Activated naive CD4-positive, alpha-beta T cell treated with anti-CD3 and anti-CD28 coated beads, Interleukin-2, amount 10 ng/mL, durations not matched to agents 7 days and 5 days (primary cell): ENCODE measurements at places on chromosomes 12 and 14.

GRCh38 chr12:20345866-20346265 lies 22.5 kb upstream of the PDE3A start:
- no peak overlapping the region for H3K27ac ChIP-seq
- H3K36me3 ChIP-seq = no peaks in the 10 kb centered on the region
- H3K4me3 ChIP-seq = no peak overlapping the region
- no peaks in the 10 kb centered on the region for H3K4me1 ChIP-seq

GRCh38 chr14:104771918-104772706 lies 19.2 kb downstream of the SIVA1 start:
- no peaks in the 10 kb centered on the region for H3K27me3 ChIP-seq
- H3K36me3 ChIP-seq = peaks cover 45% of the 10 kb centered on the region
- no peak for DNase-seq
- peaks cover 4% of the 10 kb centered on the region for H3K4me1 ChIP-seq

- H3K27ac ChIP-seq = no peak overlapping the region
- no peaks in the 10 kb centered on the region for H3K36me3 ChIP-seq
- H3K4me1 ChIP-seq = no peaks in the 10 kb centered on the region
- H3K4me3 ChIP-seq = no peak overlapping the region
These were observed 122.2 kb downstream of the PDZRN4 start for GRCh38 chr12:41310367-41310766.

GRCh38 chr14:54867011-54867410 lies 35.6 kb downstream of the GCH1 start:
- H3K27ac ChIP-seq = no peak overlapping the region
- H3K4me3 ChIP-seq = no peak overlapping the region
- peaks cover 32% of the 10 kb centered on the region for H3K4me1 ChIP-seq
- no peaks in the 10 kb centered on the region for H3K27me3 ChIP-seq

DNA sequence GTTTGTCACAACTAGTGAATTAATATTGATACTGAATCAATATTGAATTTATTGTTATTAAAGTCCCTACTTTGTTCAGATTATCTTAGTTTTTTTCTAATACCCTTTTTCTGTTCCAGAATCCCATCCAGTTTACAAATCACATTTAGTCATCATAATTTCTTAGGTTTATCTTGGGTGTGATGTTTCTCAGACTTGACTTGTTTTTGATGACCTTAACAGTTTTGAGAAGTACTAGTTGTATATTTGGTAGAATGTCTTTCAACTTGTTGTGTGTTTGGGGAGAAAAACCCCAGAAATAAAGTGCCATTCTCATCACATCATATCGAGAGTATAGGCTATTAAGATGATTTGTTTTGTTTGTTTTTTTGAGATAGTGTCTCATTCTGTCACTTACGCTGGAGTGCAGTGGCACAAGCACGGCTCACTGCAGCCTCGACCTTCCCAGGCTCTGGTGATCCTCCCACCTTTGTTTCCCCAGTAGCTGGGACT lies 19.5 kb downstream of the MRPS35 start:
- H3K4me1 ChIP-seq = no peaks in the 10 kb centered on the region
- no peak for DNase-seq
- peaks cover 30% of the 10 kb centered on the region for H3K36me3 ChIP-seq

DNA sequence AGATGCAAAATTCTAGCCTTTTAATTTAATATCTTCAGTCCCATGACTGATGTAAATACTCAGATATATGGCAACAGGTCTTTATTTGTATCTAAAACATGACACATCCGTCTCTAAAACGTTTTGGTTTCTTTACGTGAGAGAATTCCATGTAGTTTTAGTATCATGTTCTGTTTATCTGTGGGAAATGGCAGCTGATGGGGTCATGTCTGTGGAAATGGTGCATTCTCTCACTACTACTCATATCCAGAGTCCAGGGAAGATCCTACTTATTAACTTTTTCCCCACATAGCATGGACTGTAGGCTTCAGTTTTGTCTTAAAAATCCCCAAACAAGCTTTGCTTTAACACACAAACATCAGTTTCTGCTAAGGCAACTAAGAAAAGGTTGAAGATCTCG lies 53.8 kb downstream of the SPTLC2 start:
- H3K36me3 ChIP-seq = peaks cover 27% of the 10 kb centered on the region
- H3K27ac ChIP-seq = no peak overlapping the region
- no peaks in the 10 kb centered on the region for H3K27me3 ChIP-seq
- no peaks in the 10 kb centered on the region for H3K4me1 ChIP-seq
- no peak for DNase-seq
- no peak overlapping the region for H3K4me3 ChIP-seq

- no peaks in the 10 kb centered on the region for H3K4me1 ChIP-seq
- H3K36me3 ChIP-seq = peaks cover 15% of the 10 kb centered on the region
- no peak overlapping the region for H3K27ac ChIP-seq
- DNase-seq = no peak
These were observed 19.9 kb downstream of the EIF2B2 start for GRCh38 chr14:75022655-75023054.

- no peak overlapping the region for H3K4me3 ChIP-seq
- no peaks in the 10 kb centered on the region for H3K27me3 ChIP-seq
- no peak overlapping the region for H3K27ac ChIP-seq
- H3K36me3 ChIP-seq = no peaks in the 10 kb centered on the region
These were observed 887.6 kb upstream of the SEL1L start for GRCh38 chr14:82421286-82421685.

DNA sequence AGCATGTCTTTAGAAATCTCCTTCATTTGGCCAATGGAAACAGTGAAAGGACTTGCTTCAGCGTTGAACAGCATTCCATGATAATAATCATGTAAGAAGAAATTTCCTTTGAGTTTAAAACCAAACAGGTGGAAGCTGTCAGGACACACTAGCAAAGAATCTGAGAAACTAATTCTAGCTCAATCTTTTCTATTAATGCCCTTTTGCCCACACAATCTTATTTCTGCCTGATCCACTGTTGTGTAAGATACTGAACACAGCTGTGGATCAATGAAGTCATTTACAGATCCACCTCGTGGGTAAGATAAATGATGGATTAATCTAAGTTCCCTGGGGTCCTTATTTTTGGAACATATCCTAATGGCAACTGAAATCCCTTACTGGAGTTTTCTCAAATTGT lies 536.9 kb upstream of the LMO3 start:
- no peaks in the 10 kb centered on the region for H3K36me3 ChIP-seq
- H3K4me3 ChIP-seq = no peak overlapping the region
- H3K4me1 ChIP-seq = no peaks in the 10 kb centered on the region
- no peaks in the 10 kb centered on the region for H3K27me3 ChIP-seq
- no peak overlapping the region for H3K27ac ChIP-seq

- peaks cover 13% of the 10 kb centered on the region for H3K4me1 ChIP-seq
- no peak for DNase-seq
- no peak overlapping the region for H3K4me3 ChIP-seq
- peaks cover 6% of the 10 kb centered on the region for H3K27me3 ChIP-seq
- H3K36me3 ChIP-seq = no peaks in the 10 kb centered on the region
- H3K27ac ChIP-seq = no peak overlapping the region
These were observed 2.6 kb downstream of the CRY1 start for GRCh38 chr12:107090711-107091110.

GRCh38 chr12:52947738-52948423 lies 1.0 kb upstream of the KRT18 start:
- H3K27ac ChIP-seq = peak overlapping the region; percentile 43
- no peaks in the 10 kb centered on the region for H3K36me3 ChIP-seq
- peaks cover 8% of the 10 kb centered on the region for H3K4me1 ChIP-seq
- no peak for DNase-seq
- peaks cover 57% of the 10 kb centered on the region for H3K27me3 ChIP-seq

DNA sequence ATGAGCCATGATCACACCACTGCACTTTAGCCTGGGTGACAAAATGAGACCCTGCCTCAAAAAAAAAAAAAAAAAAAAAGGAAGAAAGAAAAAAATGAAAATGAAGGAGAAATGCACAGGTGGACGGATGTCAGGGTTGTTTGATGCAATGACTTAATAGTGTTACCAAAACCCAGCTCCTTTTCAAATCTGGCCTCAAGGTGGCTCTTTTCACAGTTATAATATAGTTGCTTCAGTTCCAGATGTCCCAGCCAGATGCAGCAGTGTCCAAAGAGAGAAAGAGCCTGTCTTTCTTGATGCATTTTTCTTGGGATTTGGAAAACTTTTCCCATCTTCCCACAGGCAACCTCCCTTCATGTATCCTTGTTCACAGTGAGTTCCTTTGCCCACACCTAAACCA lies 36.5 kb downstream of the KCNMB4 start:
- no peak overlapping the region for H3K27ac ChIP-seq
- no peaks in the 10 kb centered on the region for H3K27me3 ChIP-seq
- DNase-seq = no peak
- H3K36me3 ChIP-seq = peaks cover 1% of the 10 kb centered on the region
- no peaks in the 10 kb centered on the region for H3K4me1 ChIP-seq

DNA sequence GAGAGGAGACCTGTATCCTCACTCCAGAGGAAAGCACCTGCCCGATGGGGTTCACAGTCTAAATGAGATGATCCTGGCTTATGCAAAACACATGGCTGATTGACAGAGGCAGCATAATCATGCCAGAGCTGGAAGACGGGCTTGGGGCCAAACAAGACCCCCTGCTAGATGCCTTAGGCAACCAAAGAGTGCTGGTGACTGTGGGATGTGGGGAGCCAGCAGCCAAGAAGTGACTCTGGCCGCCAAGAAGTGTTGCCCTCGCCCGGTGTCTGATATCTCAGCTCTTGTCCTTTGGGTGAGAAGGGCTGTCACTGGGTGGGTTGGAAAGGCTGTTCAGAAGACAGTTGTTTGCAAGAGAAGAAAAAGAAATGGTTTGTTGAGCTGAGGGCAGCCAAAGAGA lies 56.7 kb downstream of the PLEKHG3 start:
- DNase-seq = no peak
- H3K27me3 ChIP-seq = peaks cover 71% of the 10 kb centered on the region
- no peaks in the 10 kb centered on the region for H3K36me3 ChIP-seq
- H3K4me1 ChIP-seq = peaks cover 60% of the 10 kb centered on the region

- peaks cover 4% of the 10 kb centered on the region for H3K4me1 ChIP-seq
- H3K36me3 ChIP-seq = no peaks in the 10 kb centered on the region
- DNase-seq = no peak
- H3K4me3 ChIP-seq = no peak overlapping the region
These were observed 2.0 kb downstream of the DTX1 start for GRCh38 chr12:113058553-113058952.

GRCh38 chr12:1539135-1539534 lies 55.2 kb downstream of the FBXL14 start:
- no peak overlapping the region for H3K4me3 ChIP-seq
- H3K27ac ChIP-seq = no peak overlapping the region
- no peak for DNase-seq
- H3K4me1 ChIP-seq = peaks cover 4% of the 10 kb centered on the region
- no peaks in the 10 kb centered on the region for H3K36me3 ChIP-seq
- H3K27me3 ChIP-seq = peaks cover 77% of the 10 kb centered on the region

DNA sequence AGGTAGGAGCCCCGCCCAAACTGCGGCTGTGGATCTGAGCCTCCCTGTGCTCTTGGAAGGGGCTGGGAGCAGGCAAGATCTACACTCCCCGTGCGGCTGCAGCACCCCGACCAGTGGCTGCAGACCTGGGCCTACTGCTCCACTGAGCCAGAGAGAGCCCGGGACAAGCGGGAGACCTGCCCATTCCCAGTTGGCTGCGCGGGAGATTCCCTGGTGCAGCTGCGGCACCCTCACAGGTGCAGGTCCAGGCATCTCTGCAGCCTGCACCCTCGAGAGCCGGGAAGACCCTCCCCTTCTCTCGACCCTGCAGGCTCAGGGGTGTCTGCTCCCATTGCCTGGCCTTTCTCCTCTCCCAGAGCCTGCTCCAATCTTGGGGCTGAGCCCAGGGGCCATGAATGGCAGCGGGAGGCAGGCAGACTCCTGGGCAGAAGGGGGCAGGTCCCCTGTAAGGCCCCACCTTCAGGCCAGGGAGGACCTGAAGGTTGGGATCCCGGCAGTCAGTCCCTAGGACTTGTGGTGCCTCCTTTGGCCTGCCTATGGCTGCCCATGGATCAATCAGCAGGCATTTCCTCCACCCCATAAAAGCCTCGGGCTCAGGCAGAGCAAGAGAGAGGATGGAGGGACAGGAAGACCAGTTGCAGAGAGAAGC lies 8.8 kb upstream of the A2M start:
- no peaks in the 10 kb centered on the region for H3K36me3 ChIP-seq
- H3K4me3 ChIP-seq = no peak overlapping the region
- no peak for DNase-seq
- no peak overlapping the region for H3K27ac ChIP-seq
- no peaks in the 10 kb centered on the region for H3K27me3 ChIP-seq

DNA sequence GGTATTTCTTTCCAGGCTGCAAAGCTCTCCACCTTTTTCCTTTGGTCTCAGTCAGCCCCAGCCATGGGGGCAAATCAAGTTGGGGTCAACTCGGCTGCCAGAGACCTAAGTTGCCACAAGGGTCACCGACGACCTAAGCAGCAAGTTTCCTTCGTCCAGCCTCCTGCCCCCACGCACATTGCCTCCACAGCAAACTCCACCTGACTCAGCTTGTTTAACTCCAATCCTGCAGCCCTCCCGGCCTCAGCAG lies 767 bp upstream of the KCNMB4 start:
- H3K27me3 ChIP-seq = peaks cover 40% of the 10 kb centered on the region
- no peaks in the 10 kb centered on the region for H3K36me3 ChIP-seq
- DNase-seq = no peak

DNA sequence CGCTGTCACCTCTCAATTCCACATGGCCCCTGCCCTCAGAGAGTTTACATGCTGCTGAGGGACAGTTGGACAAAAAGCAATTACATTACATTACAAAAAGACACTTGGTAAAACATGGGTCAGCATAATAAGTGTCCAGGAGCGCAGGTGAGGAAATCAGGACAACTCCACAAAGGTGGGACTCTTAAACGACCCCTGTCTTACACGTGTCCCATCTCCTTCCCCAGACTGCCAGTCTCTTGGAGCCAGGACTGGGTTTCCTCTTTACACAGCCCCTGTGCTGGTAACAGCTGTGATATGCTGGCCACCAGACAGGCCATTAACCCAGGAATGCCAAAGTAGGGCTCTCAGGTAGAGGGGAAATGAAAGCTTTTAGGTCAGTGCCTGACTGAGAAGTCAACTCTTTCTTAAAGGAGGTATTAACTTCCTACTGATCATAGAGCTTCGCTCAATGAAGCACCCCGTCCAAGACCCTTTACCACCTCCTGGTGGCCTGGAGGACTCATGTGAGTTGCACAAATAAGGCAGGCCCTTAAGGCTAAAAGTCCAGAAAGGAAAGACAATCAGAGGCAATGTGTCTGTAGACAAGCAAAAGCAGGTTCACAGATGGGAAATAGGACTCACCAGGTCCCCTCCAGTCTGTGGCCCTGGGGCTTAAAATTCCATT lies 55.5 kb downstream of the ANO2 start:
- DNase-seq = no peak
- no peak overlapping the region for H3K27ac ChIP-seq
- peaks cover 48% of the 10 kb centered on the region for H3K27me3 ChIP-seq
- peaks cover 5% of the 10 kb centered on the region for H3K4me1 ChIP-seq
- H3K4me3 ChIP-seq = no peak overlapping the region

DNA sequence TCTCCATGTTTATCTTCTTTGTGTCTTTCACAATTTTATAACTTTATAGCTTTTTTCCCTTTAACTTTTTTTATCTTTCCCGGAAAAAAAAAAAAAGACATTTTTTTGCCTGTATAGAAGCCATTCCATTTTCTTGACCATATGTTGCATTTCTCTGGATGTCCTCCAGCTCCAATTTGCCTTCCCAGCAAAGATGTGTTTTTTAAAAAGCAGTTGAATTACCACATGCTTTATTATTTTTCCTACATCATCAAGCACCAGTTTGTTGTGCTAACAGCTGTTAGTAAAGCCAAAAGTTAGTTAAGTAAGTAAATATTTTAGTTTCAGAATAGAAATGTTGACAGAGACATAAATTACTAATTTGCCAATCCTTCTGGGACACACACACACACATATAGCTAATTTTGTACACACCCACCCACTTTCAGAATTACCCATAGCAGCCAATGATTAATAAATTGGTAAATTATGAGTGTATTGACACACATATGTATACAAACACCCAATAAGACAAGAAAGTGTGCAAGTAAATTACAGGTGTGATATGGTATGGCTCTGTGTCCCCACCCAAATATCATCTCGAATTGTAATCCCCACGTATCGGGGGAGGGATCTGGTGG lies 118.3 kb downstream of the SLC38A6 start:
- no peak overlapping the region for H3K4me3 ChIP-seq
- H3K27ac ChIP-seq = no peak overlapping the region
- H3K36me3 ChIP-seq = no peaks in the 10 kb centered on the region
- no peaks in the 10 kb centered on the region for H3K27me3 ChIP-seq
- DNase-seq = no peak
